Left ventricle myocardium inferior (tissue), 1 donor: ENCODE measurements at places on chromosomes 11 and 22. TPM values are rescaled to one million over a fixed set of nuclear protein-coding genes. Genes with fewer than 3 reads are reported as not detected.

DNA sequence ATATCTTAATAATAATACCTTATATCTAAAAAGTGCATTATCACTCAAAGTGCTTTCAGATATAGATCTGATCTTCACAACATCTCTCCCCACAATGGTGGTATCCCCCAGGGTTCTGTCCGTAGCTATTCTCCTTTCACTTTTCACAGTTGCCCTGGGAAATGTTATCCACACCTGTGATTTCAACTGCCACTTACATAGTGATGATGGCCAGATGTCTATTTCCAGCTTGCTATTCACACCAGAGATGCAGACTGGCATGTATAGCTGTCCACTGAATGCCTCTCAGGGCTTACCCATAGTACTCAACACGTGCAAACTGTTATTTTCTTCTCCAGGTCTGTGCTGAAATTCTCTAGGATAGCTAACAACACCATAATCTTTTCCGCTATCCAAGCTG is 724.7 kb downstream of the DLG2 start:
- peak overlapping the region; percentile 2 for H3K4me3 ChIP-seq
- no peak for DNase-seq
- no peaks in the 10 kb centered on the region for H3K36me3 ChIP-seq
- H3K27ac ChIP-seq = peak overlapping the region; percentile 51
- H3K4me1 ChIP-seq = peaks cover 17% of the 10 kb centered on the region

GRCh38 chr22:29388759-29389090 is 355 bp upstream of the AP1B1 start:
- H3K27me3 ChIP-seq = no peaks in the 10 kb centered on the region
- H3K36me3 ChIP-seq = no peaks in the 10 kb centered on the region
- DNase-seq = no peak
- peak overlapping the region; percentile 93 for H3K27ac ChIP-seq
- peak overlapping the region; percentile 90 for H3K4me3 ChIP-seq

The DAGLA gene
- 3.2 TPM for total RNA-seq

The ZNF215 gene
- total RNA-seq = 0.77 TPM

GRCh38 chr22:46547883-46548244 is 10.4 kb upstream of the CELSR1 start:
- peak; percentile 79 for DNase-seq
- H3K4me3 ChIP-seq = peak overlapping the region; percentile 63
- H3K4me1 ChIP-seq = peaks cover 38% of the 10 kb centered on the region
- no peaks in the 10 kb centered on the region for H3K27me3 ChIP-seq

DNA sequence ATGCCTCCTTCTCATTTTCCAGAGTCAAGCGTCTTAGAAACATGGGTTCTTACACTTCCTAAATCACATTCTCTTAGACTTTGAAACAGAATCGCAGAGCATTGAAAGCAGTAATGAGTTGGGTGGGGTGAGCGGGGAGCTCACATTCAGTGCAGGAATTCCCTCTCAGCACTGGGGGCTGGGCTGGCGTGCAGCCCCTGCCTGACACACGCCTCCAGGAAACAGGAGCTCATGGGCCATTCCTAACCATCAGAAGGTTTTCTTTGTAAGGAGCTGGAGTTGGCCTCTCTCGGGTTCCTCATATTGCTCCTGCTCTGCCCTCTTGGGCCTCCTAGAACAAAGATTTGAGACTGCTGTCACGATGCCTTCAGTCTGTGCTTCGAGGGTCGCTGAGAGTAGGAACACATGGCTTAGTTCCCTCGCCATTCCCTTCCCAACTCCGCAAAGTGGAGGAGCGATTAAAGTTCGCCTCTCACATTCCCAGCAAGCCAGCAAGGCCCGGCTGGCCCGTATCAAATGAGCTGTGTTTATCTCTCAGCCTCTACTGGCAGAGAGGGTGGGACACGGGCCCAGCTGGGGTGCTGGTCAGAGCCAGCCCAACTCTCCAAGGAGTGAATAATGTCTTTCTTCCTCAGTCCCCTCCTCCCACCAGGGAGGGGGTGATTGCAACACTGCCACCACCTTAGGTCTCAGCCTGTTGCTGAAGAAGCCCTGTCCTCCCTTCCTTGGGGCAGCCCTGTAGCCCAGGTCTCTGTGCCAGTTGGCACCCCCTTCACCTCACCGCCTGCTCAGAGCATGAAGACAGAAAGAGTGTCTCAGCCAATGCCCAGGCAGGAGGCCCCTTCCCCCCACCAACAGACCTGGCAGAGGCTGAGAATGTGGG is 10.4 kb downstream of the CHRDL2 start:
- H3K36me3 ChIP-seq = no peaks in the 10 kb centered on the region
- no peak overlapping the region for H3K4me3 ChIP-seq
- no peaks in the 10 kb centered on the region for H3K27me3 ChIP-seq
- peaks cover 36% of the 10 kb centered on the region for H3K4me1 ChIP-seq
- peak; percentile 82 for DNase-seq

The RTN4R gene
- total RNA-seq = 0.96 TPM

DNA sequence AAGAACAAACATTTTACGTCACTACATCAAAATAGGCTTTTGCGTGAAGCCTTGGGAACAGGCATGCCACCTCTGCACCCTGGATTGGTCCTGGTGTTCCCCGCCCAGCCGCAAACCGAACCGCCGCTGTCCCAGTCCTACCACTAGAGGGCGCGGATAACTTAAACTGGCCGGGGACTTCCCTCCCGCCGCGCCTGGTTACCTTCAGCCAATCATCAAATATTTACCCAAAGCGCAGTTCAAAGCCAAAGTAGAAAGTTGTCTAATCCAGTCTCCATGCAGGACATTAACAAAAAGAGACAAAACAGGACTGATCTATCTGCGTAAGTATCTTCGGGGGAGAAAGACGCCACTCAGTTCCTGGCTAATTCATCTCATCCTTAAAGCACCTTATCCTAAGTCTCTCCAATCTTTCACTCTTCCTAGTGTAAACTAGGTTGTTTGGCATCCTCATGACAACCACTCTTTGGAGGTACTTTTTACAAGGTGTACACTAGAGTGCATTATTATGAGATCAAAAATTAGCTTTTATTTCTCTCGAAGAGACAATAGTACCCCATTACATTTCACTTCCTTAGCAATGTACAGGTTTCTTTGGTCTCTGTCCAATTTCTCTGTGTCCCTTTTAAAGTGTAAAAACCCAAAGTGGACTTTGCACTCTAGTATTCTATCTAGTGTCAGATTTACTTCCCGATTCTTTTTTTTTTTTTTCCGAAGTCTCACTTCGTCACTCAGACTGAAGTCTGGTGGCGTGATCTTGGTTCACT is 3.9 kb upstream of the CRY2 start:
- peak overlapping the region; percentile 45 for H3K4me3 ChIP-seq
- peak; percentile 88 for DNase-seq
- H3K27ac ChIP-seq = peak overlapping the region; percentile 34
- H3K4me1 ChIP-seq = peaks cover 33% of the 10 kb centered on the region

DNA sequence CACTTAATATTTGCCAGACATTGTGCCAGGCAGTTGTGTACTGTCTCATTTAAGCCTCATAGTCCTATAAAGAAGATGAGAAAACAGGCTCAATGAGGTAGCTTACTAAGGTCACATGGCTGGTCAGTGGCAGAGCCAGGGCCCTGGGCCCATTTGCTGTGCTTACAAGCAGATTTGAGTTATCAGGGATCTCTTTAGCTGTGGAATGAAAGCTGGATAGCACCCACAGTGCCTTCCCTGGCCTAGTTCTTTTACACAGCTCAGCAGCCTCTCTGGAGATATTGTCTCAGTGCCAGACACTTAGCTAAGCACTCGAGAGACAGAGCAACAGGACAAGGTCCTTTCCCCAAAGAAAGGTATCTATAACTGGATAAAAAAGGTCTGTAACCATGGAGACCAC is 6.1 kb downstream of the TMEM86A start:
- peaks cover 13% of the 10 kb centered on the region for H3K36me3 ChIP-seq
- no peaks in the 10 kb centered on the region for H3K27me3 ChIP-seq
- H3K4me1 ChIP-seq = peaks cover 67% of the 10 kb centered on the region
- DNase-seq = peak; percentile 49
- peak overlapping the region; percentile 74 for H3K4me3 ChIP-seq
- H3K27ac ChIP-seq = peak overlapping the region; percentile 59

GRCh38 chr11:116310698-116311097 is 462.1 kb downstream of the BUD13 start:
- no peak overlapping the region for H3K4me3 ChIP-seq
- no peak overlapping the region for H3K27ac ChIP-seq
- peaks cover 14% of the 10 kb centered on the region for H3K4me1 ChIP-seq

- H3K27ac ChIP-seq = no peak overlapping the region
- no peaks in the 10 kb centered on the region for H3K36me3 ChIP-seq
- DNase-seq = no peak
- peaks cover 45% of the 10 kb centered on the region for H3K4me1 ChIP-seq
- no peaks in the 10 kb centered on the region for H3K27me3 ChIP-seq
These were observed 161.1 kb downstream of the NAV2 start for GRCh38 chr11:19873730-19874129.

GRCh38 chr11:12090061-12090591 is 20.3 kb upstream of the MICAL2 start:
- no peak for DNase-seq
- H3K27me3 ChIP-seq = no peaks in the 10 kb centered on the region
- H3K36me3 ChIP-seq = no peaks in the 10 kb centered on the region
- no peak overlapping the region for H3K4me3 ChIP-seq
- H3K4me1 ChIP-seq = peaks cover 85% of the 10 kb centered on the region

DNA sequence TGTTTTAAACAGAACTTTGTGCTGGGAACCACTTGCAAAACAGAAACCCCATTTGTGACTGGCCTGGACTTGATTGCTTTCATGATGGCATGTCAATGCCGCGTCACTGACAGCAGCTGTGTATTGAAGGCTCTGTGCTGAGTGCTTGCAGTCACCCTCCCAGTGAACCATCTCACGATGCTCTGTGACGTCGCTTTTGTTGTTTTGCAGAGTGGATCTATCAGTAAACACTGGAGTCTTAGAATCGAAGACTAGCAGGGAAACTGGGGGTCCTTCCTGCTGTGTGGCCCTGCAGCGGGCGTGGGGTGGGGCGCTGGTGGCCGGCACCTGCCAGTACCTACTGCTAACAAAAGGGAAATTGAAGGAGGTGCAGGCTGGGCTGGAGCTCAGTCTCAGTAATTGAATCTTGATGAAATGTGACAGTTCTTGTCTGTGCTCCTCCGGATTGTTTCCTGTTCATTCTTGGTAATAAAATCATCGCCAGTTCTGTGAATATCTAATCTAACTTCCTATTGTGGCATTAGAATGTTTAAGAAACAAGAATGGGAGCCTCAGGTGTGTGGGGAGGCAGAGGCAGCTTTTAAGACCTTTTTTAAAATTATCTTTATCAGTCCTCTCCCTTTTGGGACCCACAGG is 50.5 kb upstream of the PARVG start:
- peaks cover 68% of the 10 kb centered on the region for H3K4me1 ChIP-seq
- DNase-seq = no peak
- H3K4me3 ChIP-seq = no peak overlapping the region
- H3K36me3 ChIP-seq = peaks cover 52% of the 10 kb centered on the region

GRCh38 chr11:71940561-71941219 is 11.8 kb downstream of the RNF121 start:
- H3K4me1 ChIP-seq = peaks cover 48% of the 10 kb centered on the region
- no peak overlapping the region for H3K27ac ChIP-seq
- H3K4me3 ChIP-seq = no peak overlapping the region
- DNase-seq = no peak
- no peaks in the 10 kb centered on the region for H3K36me3 ChIP-seq
- H3K27me3 ChIP-seq = no peaks in the 10 kb centered on the region

The KCNK4 gene
- total RNA-seq = not detected

The ABTB2 gene
- 24.7 TPM for total RNA-seq

- H3K36me3 ChIP-seq = no peaks in the 10 kb centered on the region
- no peak for DNase-seq
- peaks cover 86% of the 10 kb centered on the region for H3K4me1 ChIP-seq
- H3K4me3 ChIP-seq = no peak overlapping the region
These were observed 14.9 kb downstream of the USP47 start for GRCh38 chr11:11856638-11857037.

GRCh38 chr11:95923439-95923727 is 524 bp downstream of the MTMR2 start:
- H3K27ac ChIP-seq = peak overlapping the region; percentile 92
- H3K4me1 ChIP-seq = peaks cover 66% of the 10 kb centered on the region
- no peaks in the 10 kb centered on the region for H3K36me3 ChIP-seq
- no peaks in the 10 kb centered on the region for H3K27me3 ChIP-seq

DNA sequence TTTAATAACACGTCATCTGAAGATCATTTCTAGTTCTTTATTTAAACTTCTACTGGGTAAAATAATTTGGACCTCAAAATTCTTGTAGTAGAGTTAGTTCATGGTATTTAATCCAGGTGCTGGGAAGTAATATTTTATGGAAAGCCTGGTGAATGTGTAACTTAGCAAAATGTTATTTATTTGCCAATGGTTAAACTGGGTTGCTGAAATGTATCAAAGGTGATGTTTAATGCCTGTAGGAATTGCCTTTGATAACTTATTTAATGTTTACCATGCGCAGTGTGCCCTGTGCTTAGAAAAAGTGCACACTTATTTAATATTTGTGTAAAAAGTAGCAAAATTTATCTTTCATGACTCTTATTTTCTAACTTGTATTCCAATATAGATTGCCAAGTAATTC is 11.2 kb downstream of the OR5M11 start:
- H3K4me1 ChIP-seq = no peaks in the 10 kb centered on the region
- H3K4me3 ChIP-seq = no peak overlapping the region
- DNase-seq = no peak
- no peaks in the 10 kb centered on the region for H3K27me3 ChIP-seq
- no peak overlapping the region for H3K27ac ChIP-seq

- H3K27me3 ChIP-seq = peaks cover 6% of the 10 kb centered on the region
- no peak for DNase-seq
- no peaks in the 10 kb centered on the region for H3K36me3 ChIP-seq
- no peak overlapping the region for H3K27ac ChIP-seq
- no peaks in the 10 kb centered on the region for H3K4me1 ChIP-seq
- H3K4me3 ChIP-seq = no peak overlapping the region
These were observed 49.0 kb downstream of the LINC01488 start for GRCh38 chr11:69530278-69531070.

DNA sequence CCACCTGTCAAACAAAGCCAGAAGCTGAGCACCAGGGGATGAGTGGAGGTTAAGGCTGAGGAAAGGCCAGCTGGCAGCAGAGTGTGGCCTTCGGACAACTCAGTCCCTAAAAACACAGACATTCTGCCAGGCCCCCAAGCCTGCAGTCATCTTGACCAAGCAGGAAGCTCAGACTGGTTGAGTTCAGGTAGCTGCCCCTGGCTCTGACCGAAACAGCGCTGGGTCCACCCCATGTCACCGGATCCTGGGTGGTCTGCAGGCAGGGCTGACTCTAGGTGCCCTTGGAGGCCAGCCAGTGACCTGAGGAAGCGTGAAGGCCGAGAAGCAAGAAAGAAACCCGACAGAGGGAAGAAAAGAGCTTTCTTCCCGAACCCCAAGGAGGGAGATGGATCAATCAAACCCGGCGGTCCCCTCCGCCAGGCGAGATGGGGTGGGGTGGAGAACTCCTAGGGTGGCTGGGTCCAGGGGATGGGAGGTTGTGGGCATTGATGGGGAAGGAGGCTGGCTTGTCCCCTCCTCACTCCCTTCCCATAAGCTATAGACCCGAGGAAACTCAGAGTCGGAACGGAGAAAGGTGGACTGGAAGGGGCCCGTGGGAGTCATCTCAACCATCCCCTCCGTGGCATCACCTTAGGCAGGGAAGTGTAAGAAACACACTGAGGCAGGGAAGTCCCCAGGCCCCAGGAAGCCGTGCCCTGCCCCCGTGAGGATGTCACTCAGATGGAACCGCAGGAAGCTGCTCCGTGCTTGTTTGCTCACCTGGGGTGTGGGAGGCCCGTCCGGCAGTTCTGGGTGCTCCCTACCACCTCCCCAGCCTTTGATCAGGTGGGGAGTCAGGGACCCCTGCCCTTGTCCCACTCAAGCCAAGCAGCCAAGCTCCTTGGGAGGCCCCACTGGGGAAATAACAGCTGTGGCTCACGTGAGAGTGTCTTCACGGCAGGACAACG is 11.7 kb downstream of the CXCR5 start:
- DNase-seq = no peak
- peaks cover under 1% of the 10 kb centered on the region for H3K4me1 ChIP-seq
- no peak overlapping the region for H3K4me3 ChIP-seq
- no peaks in the 10 kb centered on the region for H3K27me3 ChIP-seq
- no peak overlapping the region for H3K27ac ChIP-seq

The SLC22A8 gene
- not detected for total RNA-seq
